GM23338 (cell line): ENCODE measurements at places on chromosomes 5 and 9. TPM values are rescaled to one million over a fixed set of nuclear protein-coding genes. Genes with fewer than 3 reads are reported as not detected.

DNA sequence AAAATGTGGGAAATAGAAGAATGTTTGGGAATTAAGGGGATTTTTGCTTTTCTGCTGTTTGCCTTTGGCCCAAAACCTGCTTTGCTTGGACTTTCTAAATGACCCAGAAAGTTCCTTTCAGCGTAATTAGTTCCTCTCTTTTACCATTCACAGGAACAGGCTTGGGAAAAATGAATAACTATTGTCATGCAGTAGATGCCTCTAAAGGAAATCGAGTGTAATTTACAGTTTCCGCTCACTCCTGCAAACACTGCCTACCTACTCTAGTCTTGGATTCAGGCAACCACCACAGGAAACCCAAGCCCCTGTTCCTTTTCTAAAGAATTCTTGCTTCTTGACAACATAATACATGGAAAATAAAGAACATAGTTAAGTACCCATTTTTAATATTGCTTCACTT is 25.0 kb downstream of the TTC23L start:
- H3K27me3 ChIP-seq, result no peaks in the 10 kb centered on the region
- H3K36me3 ChIP-seq, result no peaks in the 10 kb centered on the region
- peak overlapping the region; percentile 20 for H3K4me3 ChIP-seq
- peak overlapping the region; percentile 89 for H3K27ac ChIP-seq
- H3K4me1 ChIP-seq, result peaks cover 47% of the 10 kb centered on the region

GRCh38 chr9:36571333-36571732 is 1.4 kb upstream of the MELK start:
- H3K4me1 ChIP-seq, result peaks cover 8% of the 10 kb centered on the region
- no peaks in the 10 kb centered on the region for H3K27me3 ChIP-seq
- H3K4me3 ChIP-seq, result no peak overlapping the region
- no peaks in the 10 kb centered on the region for H3K36me3 ChIP-seq
- H3K27ac ChIP-seq, result no peak overlapping the region

Gene TAF1L
- 0.04 and 0.07 TPM in 2 replicates for total RNA-seq

GRCh38 chr9:1941989-1942388 is 73.2 kb upstream of the SMARCA2 start:
- H3K36me3 ChIP-seq, result no peaks in the 10 kb centered on the region
- no peaks in the 10 kb centered on the region for H3K4me1 ChIP-seq
- H3K4me3 ChIP-seq, result no peak overlapping the region
- H3K27ac ChIP-seq, result no peak overlapping the region

- DNase-seq, result peak; percentile 96
- H3K36me3 ChIP-seq, result no peaks in the 10 kb centered on the region
- no peaks in the 10 kb centered on the region for H3K27me3 ChIP-seq
- peak overlapping the region; percentile 76 for H3K27ac ChIP-seq
Observed at GRCh38 chr9:119298076-119298853, 71.0 kb downstream of the BRINP1 start.

- H3K4me1 ChIP-seq, result peaks cover 5% of the 10 kb centered on the region; the same call in 1 of the 2 replicates
- DNase-seq, result no peak
- no peaks in the 10 kb centered on the region for H3K27me3 ChIP-seq
- no peaks in the 10 kb centered on the region for H3K36me3 ChIP-seq
Observed at GRCh38 chr9:1221298-1221697, 171.1 kb downstream of the DMRT2 start.

Gene BRD9
- total RNA-seq, result 41.6 and 54.7 TPM in 2 replicates
